ENCODE measurements at places on chromosomes 11 and 22.
A peak's percentile ranks its signal among the peaks of the same experiment; 100 is the strongest.

- DNase-seq: no peak
Observed at GRCh38 chr11:27011560-27012233, 17.8 kb downstream of the FIBIN start.

DNA sequence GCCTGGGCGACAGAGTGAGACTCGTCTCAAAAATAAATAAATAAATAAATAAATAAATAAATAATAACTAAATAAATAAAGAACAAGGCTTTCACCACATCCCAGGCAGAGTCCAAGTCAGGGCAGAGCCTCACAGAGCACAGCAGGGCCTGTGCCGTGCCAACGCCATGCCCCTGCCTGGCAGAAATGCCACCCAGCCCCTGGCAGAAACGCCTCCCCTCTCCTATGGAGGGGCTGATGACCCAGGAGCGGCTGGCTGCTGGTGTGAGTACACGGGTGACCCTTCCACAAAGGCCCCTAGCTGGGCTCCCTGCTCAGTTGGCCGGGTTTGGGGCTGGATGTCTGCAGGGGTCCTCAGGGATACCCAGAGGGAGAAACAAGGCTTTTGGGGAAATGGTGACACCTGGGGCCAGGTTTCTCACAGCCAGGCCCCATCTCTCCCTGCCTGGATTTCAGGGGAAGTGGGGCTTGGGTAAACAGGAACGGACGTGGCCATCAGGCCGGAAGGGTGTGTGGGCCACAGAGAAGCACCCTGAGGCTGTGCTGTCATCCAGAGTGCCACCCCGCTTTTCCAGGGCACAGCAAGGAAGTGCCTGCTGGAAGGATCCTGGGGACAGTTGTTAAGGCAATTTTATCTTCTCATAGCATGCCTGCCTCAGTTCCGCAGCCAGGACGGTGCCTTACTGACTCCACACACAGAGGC lies 5.1 kb downstream of the BID start:
- no peak for DNase-seq

DNA sequence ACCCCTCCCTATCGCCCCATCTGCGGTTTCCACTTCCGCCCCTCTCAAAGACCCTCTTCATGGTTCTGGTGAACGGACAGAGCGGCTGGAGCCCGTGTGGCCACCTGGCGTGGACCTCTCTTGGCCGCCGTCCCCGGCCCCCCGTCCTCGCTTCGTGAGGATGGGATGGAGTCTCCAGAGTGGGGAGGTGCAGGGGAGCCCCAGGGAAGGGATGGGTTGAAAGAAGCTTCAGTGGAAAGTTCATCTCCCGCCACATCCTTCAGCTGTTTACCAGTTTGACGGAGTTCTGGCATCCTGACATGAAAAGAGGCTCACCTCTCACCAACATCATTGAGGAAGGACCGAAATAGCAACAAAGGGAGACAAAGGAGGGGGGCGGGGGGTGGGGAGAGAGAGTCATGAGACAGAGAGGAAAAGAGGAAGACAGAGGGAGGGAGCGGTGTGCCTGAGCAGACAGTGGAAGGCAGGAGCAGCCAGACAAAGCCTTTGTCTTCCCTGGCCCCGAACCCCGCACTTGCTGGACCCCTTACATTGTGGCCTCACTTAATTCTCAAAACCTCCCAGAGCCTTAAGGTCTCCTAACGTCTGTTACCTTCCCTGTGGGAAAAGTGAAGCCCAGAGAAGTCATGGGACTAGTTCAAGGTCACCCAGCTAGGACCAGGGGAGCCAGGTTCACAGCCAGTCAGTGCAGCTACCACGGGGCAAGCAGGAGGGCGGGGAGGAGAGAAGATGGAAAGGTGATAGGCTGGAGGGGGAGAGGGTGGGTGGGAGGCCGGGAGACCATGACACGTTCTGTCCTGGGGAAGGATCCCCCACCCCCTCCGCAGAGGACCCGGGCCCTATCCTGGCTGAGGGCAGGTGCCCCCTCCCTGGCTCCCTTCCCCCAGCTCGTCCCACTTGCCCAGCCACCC lies 54.9 kb downstream of the CD6 start:
- peak; percentile 62 for DNase-seq

DNA sequence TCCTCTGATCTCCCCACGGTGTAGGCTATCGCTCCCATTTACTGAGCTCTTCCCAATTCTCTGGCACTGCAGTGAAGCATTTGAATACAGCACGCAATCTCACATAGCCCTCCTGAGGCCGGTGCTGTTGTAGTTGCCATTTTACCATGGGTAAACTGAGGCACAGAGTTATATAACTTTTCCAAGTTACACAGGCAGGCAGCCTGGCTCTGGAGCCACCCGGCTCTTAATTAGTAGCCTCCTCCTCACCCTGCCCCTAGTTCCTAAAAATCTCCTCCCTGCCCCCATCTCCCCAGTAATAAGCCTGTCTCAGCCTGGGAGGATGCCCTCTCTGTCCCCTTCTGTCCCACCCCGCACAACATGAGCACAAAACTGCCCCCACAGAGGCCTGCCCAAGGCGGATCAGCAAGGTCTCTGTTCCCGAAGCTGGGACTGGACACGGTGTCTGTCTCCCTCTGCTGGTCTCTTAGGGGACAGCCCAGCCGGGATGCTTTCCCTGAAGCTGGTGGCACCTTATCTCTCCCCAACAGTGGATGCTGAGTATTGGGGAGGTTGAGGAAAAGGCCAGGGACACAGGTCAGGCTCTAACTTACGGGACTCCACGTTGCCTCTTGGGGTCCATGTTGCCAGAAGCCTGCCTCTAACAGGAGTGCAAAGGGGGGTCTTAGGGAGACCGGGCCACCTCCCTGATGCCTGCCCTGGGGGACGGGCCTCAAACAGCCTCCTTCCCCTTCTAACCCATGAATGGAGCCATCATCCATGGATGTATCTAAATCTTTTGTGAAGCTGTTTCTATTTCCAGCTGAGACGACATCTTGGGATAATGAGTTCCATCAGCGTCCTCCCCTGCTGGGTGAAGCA lies 9.1 kb upstream of the CLCF1 start:
- peak; percentile 87 for DNase-seq

DNA sequence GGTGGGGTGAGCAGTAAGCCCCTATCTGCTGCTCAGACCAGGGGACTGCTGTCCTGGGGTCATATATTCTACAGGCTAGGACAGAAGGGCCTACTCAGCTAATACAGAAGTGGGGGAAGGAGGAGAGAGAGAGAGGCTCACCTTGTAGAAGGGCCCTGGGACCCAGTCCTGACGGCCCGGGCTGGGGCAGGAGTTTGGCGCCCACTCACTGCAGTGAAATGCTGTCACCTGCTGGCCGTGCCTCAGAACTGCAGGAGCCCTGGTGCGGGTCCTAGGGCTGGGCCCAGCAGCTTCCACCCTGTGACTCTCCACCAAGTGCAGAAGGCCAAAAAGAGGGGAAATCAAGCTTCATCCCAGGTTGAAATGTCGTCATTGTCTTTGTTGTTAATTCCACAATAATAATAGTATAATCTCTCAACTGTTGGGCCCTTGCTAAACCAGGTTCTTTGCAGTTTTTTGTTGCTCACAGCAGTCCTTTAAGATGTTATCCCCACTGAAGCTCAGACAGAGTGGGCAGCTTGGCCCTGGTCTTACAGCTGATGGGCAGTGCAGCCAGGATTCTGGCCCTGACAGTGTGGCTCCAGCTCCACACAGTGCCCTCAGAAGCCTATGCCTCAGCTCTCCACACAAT lies 29.6 kb downstream of the TRIM29 start:
- DNase-seq: peak; percentile 62

- peak; percentile 8 for DNase-seq
Observed at GRCh38 chr11:127943763-127944162, 643.6 kb downstream of the ETS1 start.

DNA sequence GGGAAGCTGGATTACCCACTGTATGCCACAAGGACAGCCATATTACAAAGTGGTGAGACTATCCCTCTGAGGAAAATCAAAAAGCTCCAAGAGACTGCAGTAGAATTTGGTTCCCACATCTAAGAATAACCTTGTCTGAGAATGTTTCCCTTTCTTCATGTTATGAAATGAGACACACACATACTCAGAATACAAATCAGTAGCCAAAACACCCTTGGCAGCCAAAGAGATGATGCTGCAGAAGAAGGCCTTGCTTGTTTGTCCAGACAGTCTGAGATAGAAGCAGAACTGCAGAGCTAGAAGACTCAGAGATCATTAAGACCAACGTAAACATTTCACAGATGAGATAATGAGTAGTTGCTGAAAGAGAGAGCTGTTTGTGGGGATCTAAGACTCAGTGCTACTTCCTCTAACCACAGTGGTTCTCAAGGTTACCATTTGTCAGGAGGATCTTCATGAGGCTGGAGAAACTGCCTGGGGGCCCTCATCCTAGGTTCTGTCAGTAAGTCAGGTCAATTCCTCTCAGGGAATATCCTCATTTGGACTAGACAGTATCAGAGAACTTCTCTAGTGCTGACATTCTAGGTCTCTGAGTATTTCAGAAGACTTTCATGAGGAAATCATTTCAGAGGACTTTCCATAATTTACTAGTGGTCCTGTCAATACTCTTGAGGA lies 38.9 kb downstream of the RELT start:
- no peak for DNase-seq

DNA sequence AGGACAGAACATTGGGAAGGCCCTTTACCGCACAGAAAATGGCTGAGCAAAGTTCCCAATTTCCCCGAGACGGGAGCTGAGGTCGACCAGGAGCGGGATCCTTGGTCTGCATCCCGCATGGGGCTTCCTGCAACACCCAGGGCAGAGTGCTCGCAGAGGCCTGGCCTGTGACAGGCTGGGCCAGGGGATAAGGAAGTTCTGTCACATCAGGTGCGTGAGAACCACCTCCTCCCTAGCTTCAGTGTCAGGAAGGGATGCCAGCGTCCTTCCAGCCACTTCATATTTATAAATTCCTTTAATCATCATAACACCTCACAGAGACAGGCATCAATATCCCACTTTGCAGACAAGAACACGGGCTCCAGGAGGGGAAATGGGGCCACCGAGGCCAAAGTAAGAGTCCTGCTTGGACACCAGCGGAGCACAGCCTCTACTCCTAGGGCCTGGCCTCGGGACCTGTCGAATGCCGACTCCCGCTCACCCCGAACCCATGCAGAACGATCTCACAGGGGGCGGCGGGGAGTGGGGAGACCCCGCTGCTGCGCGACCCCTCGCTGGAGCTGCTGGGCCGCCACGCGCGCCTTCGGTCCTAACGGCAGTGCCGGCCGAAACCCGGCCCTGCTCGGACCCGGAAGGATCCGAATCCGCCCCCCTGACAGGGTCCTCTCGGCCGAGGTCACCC lies 532 bp downstream of the BET1L start:
- DNase-seq: no peak

GRCh38 chr11:2263724-2264360 lies 6.5 kb downstream of the ASCL2 start:
- no peak for DNase-seq

- DNase-seq: no peak
Observed at GRCh38 chr11:8085011-8085645, 4.1 kb downstream of the TUB start.

GRCh38 chr11:111977146-111978027 lies 40.2 kb downstream of the DIXDC1 start:
- DNase-seq: peak; percentile 13

- DNase-seq: no peak
Observed at GRCh38 chr11:67371911-67372320, 1.5 kb downstream of the CLCF1 start.

DNA sequence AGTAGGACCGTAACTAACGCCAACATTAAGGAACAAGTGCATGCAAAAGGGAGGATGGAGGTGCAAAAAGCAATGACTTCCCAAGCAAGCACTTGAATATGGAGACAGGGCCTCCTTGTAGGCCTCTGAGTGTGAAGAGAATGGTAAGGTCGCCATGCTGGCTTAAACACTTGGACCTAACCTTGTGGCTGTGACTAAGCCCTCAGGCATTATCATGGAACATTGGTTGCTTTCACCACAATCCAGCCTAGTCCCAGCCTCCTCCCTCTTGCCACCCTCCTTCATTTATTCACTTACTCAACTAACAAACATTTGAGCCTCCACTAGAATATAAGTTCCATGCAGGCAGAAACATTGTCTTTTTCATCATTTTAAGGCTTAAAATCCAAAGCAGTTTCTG lies 11.9 kb upstream of the SYTL2 start:
- no peak for DNase-seq
